Prostate gland (tissue), 2 donors: ENCODE measurements at places on chromosomes 5 and 9.

GRCh38 chr5:66974256-66974655, 222.3 kb downstream of the CD180 start:
- DNase-seq = no peak

GRCh38 chr9:108056805-108057386, 567.3 kb upstream of the KLF4 start:
- no peak for DNase-seq

DNA sequence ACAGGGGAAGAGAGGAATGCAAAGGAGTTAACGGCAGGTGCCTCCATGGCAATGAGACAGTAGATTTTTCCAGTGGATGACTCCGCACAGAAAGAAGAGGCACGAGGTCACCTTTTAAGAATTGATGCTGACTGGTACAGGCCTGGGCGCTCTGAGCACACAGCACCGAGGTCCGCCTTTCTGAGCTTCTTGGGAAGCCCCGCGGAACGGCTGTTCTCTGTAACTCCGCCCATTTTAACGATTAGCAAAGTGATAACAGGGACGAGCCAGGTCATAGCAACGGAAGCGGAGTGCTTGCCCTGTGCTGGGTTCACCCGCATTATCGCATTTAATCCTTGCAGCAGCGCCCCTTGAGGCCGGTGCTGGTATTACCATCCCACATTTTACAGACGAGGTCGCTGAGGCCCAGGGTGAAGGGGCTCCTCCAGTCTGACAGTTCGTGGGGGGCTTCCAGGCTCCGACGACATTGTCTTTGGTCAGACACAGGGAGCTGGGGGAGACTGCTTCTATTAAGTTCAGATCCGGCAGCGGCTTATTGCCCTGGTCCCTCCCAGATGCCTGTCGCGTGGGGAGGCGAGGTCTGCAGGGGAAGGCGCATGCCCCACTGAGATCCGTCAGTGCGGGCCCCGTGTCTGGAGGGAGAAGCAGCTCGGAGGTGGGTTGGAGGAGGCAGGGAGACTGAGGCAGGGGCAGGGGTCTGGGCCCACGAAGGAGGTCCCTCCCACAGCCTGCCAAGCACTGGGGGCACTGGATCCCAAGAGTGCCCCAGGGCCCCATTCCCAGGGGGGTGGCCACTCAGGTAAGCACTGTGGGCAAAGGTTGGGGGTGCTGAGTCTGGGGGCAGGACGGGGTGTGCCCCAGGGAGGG, 22.3 kb upstream of the HMCN2 start:
- peak; percentile 34 for DNase-seq

DNA sequence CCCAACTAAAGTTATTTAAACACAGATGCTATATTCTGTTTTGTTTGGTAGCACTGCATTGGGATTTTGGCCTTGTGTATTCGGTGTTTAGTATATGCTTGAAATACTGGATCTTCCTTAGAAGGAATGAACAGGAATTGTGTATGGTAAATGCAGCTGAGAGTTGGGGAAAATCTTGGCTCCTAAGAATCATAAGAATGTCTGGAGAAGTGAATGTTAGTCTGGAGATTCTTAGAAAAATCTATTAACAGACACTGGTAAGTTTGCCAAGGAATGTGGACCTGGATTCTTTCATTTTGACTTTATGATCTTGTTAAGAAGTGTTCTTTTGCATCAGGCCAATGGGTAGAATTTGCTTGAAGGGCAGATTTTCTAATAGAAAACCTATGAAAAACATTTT, 38.9 kb downstream of the SNX30 start:
- DNase-seq = no peak

DNA sequence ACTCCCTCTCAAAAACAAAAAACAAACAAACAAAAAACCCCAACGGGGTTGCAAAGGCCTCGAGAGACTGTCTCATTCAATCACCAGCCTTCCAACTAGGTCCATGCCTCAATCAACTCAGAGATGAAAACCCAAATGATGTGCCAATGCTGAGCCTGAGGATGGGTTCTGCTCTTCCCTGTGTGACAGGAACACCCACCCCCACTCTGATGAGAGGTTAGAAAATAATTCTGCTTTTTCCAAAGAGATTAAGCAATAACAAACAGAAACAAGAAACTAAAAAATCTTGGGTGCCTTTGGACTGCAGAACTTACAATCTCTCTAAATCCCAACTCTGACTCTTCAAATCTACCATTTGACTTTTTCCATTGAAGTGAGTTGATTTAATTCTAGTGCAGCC, 25.5 kb upstream of the FBP1 start:
- no peak for DNase-seq

DNA sequence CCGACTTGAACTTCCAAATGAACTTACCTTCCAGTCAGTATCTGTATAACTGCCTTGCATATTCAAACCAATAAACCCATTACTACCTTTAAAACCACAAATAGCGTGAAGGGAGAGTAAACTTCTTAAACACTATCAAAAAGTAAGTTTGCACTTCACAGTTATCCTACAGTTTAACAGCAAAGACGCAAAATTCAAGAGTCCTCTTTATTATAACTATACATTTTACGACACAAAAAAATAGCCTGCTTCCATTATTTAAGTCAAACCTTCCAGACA, 1.8 kb downstream of the PTBP3 start:
- DNase-seq = no peak

DNA sequence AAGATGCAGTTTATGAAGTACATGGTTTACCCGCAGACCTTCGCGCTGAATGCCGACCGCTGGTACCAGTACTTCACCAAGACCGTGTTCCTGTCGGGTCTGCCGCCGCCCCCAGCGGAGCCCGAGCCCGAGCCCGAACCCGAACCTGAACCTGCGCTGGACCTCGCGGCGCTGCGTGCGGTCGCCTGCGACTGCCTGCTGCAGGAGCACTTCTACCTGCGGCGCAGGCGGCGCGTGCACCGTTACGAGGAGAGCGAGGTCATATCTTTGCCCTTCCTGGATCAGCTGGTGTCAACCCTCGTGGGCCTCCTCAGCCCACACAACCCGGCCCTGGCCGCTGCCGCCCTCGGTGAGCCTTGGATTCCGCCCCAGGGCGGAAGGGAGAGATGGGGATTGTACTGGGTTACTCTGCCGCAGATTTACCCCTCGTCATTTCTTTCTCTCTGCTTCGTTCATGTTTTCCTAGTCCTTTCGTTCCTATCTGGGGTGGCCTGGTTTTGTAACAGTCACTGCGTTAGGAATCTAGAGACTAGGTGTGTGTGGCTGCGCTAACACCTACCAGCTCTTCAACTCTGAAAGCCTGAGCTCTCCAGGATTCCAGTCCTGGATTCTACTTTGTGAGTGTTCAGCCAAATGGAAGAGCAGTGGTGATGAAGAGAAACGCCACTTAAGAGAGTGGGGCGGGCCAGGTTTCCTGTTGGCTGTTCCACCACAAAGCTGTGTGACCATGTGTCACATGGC, 638 bp downstream of the MRPS30 start:
- DNase-seq = peak; percentile 11

- DNase-seq = no peak
Observed at GRCh38 chr9:127846443-127847177, 7.8 kb downstream of the ENG start.

DNA sequence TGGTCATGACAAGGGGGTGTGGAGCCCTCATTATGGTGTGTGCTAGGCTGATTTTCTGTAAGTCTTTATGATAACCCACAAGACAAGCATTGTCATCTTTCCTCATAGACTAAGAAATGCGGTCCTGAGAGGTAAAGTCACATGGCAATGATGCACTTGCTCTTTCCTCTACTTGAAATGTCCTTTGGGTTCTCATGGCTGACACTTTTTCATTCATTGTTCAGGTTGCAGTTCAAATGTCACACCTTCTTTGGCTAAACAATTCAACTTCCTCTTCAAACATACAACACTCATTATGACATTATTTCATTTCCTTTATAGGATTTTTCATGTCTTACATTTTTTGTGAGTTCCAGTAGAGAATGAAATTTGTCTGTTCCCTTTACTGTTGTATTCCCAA, 323.6 kb upstream of the PRR16 start:
- no peak for DNase-seq
